ENCODE measurements at places on chromosomes 16 and 17.

DNA sequence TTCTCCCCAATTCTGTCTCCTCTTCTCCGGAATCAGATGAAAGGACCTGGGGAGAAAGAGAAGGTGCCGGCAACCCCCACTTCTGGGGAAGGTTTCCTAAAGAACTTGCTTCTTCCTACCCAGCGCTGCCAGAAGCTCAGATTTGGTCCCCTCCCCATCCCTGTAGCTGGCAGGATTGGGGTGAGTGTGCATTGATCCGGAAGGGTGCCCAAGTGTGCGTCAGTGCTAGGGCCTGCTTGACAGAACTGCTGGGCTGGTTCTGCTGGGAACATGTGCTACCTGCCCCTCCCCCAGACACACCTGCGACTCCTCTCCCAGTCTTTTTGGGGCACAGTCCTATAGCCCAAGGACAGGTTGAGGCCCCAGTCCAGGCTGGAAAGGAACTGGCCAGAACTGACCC lies 3.3 kb downstream of the ARL4D start:
- DNase-seq: no peak

- DNase-seq: peak; percentile 5
Measured at GRCh38 chr17:16352303-16352666, 984 bp downstream of the CENPV start.

DNA sequence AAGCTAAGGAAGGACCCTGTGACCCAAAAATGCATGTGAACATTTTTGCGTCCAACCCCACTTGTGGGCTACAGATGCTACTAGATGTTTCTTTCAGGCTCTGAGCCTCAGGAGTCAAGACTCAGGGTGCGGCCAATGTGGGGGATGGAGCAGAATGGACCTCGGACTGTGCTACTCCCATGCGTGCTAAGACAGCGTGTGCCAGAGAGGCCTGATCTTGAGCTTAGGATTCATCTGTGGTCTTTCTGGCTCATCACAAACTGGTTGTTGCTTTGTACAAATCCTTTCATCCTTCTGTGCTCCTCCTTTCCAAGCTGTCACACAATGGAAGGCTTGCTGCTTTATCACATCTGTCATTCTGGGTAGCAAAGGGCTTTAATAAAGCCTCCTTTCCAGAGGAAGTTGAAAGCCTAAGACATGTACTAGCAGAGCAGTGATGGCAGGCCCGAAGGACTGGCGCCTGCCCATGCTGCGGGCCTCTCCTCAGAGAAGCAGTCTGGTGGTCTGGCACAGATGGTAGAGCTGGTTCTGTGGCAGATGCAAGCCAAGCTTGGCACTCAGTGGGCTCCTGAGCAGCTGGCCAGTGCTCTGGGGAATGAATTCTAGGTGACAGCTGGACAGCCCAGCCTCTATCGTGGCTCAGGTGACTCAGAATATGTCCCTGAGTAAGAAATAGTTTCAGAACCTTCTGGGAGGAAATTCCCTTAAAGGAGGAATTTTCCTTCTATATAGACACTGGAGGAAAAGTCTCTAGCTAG lies 27.8 kb downstream of the COG4 start:
- no peak for DNase-seq

GRCh38 chr16:3998793-3999478 lies 117.3 kb downstream of the ADCY9 start:
- DNase-seq: no peak

DNA sequence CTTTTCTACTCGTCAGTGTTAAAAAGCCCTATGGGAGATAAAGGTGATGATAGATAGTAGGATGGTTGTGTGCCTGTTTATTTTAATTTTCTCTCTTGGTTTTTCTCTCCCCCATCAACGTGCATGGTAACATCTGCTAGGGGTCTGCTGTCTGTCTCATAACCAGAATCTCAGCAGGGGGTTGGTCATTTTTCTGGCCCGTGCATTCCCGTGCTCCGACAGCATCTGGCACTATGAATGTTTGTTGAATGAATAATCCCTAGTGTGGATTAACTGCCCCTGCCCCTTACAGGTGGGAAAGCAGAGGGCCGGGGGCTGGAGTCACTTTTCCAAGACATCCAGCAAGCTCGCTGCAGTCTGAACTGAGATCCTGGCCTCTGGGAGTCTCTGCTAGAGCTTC lies 6.3 kb downstream of the CA5A start:
- DNase-seq: no peak

- DNase-seq: no peak
Measured at GRCh38 chr17:4492721-4493561, 5.7 kb upstream of the SPNS2 start.

GRCh38 chr17:79466562-79467350 lies 144.1 kb downstream of the RBFOX3 start:
- DNase-seq: no peak

GRCh38 chr17:41618341-41619035 lies 5.9 kb downstream of the KRT17 start:
- no peak for DNase-seq

- DNase-seq: no peak
Measured at GRCh38 chr16:22103441-22103840, 11.1 kb downstream of the VWA3A start.

- DNase-seq: no peak
Measured at GRCh38 chr17:66995944-66996343, 31.4 kb downstream of the CACNG4 start.

DNA sequence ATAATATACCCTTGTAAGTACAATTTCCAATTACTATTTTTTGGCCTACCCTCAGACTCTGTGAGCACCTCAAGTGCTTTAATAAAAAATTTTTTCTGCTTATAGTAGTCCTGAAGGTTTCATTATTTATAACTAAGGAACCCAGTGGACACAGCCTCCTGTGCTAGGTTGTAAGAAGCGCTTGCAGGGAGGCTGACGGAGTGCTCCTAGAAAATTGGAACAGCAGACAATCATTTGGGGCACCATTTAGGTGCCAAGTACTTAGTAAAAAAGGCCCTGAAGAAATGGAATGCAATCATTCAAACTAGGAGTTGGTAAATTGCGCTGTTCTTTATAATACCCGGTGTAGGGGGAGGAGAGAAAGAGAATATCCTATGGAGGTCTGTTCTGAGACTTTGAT lies 19.8 kb downstream of the CA10 start:
- no peak for DNase-seq

- no peak for DNase-seq
Measured at GRCh38 chr17:58205936-58206335, 13.1 kb downstream of the MKS1 start.

DNA sequence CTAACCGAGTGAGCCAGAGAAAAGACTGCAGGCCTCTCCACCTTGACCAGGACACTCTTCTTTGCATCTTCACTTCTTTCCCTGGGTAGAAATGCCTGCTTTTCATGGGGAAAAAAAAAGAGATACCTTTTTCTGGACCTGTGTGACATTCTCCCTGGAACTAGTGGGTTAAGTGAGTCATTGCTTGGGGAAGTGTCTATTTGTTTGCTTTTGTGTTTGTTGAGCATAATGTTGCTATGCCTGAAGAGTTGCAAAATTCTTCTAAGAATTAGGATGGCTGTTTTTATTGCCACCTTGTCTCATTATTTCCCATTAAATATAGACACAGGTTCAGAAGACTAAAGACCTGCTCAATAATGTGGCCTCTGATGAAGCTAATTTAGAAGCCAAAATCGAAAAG lies 18.8 kb downstream of the CLUAP1 start:
- DNase-seq: no peak

GRCh38 chr16:69669577-69669976 lies 56.8 kb downstream of the NQO1 start:
- no peak for DNase-seq

GRCh38 chr17:19867329-19868078 lies at the start of gene ULK2:
Gene ULK2 (minus strand): TSS chr17:19867936. CDS start chr17:19867417, 519 bp downstream.
- DNase-seq: no peak

- peak; percentile 32 for DNase-seq
Measured at GRCh38 chr16:46908540-46909372, 24.6 kb downstream of the GPT2 start.

GRCh38 chr16:67435758-67436164 lies 4.8 kb downstream of the HSD11B2 start:
- no peak for DNase-seq

DNA sequence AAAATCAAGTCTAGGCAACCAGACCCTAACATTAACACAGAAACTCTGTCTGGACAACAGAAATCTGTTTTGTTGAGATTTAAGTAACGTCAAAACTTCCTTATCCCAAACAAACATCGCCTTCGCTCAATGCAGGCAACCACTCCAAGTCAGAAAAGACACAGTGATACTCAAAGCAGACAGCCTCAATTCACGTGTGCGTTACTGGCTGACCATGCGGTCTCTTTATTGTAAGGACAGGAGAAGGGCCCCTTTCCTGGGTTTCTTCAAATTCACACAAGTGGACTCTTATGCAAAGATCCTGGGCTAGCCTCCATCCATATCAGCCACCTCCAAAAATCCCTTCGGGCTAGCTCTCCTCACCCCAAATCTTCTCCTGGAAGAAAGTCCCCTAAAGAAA lies 467.7 kb downstream of the SOX9 start:
- no peak for DNase-seq

DNA sequence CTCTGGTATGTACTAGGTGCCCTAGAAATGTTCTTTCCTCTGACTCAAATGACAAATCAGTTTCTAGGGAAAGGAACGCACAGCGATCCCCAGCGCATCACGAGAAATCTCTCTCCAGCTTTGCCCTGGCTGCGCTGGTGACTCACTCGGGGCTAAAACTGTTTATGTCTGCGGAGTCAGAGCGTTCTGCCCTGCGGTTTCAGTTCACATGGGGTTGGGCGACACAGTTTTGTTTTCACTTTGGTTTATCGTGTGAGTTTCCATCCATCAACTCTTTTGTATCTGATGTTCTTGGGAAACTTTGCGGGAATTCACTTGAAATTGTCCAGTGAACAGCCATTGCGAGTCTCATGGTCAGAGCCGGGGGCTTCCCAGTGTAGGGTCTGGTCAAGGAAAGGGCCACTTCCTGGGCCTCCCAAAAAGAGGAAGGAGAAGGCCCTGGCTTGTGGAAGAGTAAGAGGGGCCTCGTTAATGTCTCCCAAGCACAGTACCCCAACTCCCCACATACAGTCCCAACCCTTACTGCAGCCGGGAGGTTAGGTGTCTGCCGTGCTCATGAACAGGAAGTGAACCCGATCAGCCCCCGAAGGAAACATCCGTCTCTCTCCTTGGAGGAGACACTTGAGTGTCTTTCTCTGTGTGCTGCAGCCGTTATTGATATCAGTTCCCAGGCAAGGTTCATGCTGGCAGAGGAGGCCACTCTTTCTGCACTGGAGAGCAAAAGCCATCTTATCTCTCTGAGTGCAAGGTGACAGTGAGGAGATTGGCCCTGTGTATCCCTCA lies 643.2 kb downstream of the WWOX start:
- peak; percentile 63 for DNase-seq

- DNase-seq: no peak
Measured at GRCh38 chr17:76714336-76714735, 3.6 kb upstream of the MXRA7 start.

DNA sequence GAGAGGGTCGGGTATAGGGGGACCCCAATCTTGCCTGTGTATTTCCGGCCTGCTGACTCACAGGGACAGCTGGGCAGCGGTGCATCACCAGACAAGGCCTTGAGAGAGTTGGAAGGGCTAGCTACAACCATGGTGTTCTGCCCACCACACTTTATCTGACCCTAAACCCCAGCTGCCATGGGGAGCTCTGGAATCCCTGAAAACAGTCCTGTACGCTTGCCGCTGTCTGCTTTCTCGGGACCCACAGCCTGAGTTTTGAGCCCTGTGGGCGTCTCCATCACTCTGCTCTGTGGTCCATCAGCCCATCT lies 100.4 kb upstream of the GSE1 start:
- no peak for DNase-seq

DNA sequence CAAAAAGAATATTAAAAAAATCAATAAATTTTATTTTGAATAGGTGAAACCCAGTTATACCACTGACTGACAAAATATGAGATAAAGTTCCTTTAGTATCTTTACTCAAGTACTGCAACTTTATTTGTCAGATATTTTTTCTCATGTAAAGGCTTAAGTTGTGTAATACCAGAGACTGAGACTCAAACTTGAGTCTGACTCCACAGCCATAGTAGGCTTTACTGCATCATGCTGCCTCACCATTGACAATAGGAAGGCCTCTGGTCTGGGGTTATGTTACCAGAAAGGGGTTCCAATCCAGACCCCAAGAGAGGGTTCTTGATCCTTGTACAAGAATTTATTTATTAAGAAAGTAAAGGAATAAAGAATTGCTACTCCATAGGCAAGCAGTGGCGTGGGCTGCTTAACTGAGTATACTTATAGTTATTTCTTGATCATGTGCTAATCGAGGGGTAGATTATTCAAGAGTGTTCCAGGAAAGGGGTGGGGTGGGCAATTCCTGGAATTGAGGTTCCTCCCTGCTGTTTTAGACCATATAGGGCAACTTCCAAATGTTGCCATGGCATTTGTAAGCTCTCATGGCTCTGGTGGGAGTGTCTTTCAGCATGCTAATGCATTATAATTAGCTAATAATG lies 187.4 kb upstream of the WSB1 start:
- DNase-seq: no peak

GRCh38 chr17:81911969-81912368 lies 770 bp upstream of the PCYT2 start:
- DNase-seq: no peak

- no peak for DNase-seq
Measured at GRCh38 chr16:23741675-23742303, 13.0 kb upstream of the CHP2 start.

- no peak for DNase-seq
Measured at GRCh38 chr17:21213638-21214014, 335 bp downstream of the TMEM11 start.

DNA sequence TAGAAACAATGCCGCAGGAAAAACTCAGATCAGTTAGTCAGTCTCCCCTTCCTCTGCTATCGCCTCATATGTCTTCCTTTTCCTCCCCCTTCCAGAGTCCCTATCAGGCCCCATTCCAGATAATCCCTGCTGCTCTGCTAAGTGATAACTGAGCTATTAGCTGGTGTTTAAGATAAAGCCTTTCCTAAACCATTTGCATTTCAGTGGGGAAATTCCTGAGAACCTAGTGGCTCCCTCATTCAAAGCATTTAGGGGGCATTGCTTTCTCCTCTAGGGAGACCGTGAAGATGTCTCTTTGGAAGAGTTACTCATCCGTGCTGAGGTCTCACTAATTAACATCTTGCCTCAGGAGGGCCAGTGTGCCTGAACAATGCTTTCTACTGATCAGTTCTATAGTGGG lies 401.6 kb downstream of the NPIPA7 start:
- DNase-seq: no peak

DNA sequence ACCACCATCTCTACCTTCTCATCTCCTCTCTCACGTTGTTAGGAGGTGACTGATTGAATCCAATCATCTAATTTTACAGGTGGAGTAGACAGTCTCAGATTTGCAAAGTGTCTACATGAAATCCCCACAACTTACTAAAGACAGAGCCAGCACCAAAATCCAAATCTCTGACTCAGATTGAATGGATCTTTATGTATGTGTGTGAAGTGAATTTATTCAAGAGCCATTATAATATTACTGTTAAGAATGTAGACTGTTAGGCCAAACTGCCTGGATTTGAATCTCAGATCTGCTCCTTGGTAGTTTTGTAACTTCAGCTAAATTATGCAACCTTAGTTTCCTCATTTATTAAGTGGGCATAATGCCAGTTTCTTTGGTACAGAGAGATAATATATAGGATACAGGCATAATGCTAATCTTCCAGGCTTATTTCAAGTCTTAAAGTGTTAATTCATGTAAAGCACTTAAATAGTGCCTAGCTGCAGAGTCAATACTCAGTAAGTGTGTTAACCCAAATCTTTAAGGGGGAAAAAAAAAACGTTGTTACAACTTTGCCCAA lies 12.7 kb downstream of the CNEP1R1 start:
- no peak for DNase-seq

GRCh38 chr16:11032922-11033291 lies 88.5 kb downstream of the CLEC16A start:
- no peak for DNase-seq

- DNase-seq: peak; percentile 50
Measured at GRCh38 chr17:19762515-19762961, 14.4 kb upstream of the ALDH3A1 start.

Data from activated T-helper 1 cell treated with anti-CD3 and anti-CD28 coated beads, Interleukin-2, amount 50 U/mL, for 16 hours (primary cell).